ENCODE measurements at places on chromosomes 3 and 15.

DNA sequence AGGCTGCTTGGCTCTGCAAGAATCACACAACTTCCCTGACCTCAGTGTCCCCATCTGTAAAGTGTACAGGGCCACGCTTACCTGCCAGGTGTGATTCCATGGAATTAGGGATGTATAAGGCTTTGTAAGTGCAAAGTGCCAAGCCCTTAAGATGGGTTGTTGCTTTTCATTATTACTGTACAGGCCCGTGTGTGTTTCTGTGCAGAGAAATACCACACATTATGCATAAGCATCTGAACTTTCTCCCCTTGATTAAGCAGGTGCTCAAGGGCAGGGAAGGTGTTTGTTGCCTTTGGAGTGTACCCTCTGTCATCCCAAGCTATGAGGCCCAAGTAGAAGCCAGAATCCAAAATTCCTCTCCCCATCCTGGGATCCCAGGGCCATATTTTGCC, 13.6 kb upstream of the HRH1 start:
- no peak for DNase-seq

- DNase-seq: no peak
Measured at GRCh38 chr15:99114511-99115299, 9.8 kb downstream of the SYNM start.

- peak; percentile 14 for DNase-seq
Measured at GRCh38 chr3:25856902-25857518, 67.1 kb downstream of the OXSM start.

GRCh38 chr15:79408041-79408440, 24.1 kb upstream of the MINAR1 start:
- peak; percentile 54 for DNase-seq

GRCh38 chr15:49895347-49896223, 223.4 kb downstream of the ATP8B4 start:
- DNase-seq: peak; percentile 55

DNA sequence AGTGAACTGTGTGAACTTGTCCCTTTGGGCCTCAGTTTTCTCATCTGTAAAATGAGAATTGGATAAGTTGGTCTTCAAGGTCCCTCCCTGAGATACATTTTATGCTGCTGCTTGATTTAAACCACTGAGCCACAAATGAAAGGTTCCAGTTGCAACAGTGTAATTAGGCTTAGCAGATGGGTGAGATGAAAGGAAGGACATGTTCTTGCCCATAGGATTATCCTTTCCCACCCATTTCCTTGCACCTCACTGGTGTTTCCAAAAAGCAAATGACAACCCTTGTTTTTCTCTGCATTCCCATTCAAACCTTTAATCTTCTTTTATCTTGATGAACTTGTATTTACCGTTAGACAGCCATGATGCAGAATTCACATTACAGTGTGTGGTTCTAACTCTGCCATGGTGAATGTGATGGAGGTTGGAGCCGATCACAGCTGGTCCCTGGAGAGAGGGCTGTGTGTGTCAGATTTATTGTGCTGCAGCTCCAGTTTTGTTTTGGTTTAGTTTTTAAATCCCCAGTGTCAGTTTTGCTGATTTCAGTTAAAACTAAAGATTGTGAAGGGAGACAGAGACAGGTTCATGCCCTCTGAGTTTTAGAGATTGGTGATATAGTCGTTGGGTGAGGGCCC, 44.0 kb downstream of the MAP2K1 start:
- no peak for DNase-seq

GRCh38 chr15:39246523-39246922, 334.4 kb upstream of the THBS1 start:
- DNase-seq: no peak

GRCh38 chr3:156264771-156265170, 144.4 kb downstream of the KCNAB1 start:
- no peak for DNase-seq

DNA sequence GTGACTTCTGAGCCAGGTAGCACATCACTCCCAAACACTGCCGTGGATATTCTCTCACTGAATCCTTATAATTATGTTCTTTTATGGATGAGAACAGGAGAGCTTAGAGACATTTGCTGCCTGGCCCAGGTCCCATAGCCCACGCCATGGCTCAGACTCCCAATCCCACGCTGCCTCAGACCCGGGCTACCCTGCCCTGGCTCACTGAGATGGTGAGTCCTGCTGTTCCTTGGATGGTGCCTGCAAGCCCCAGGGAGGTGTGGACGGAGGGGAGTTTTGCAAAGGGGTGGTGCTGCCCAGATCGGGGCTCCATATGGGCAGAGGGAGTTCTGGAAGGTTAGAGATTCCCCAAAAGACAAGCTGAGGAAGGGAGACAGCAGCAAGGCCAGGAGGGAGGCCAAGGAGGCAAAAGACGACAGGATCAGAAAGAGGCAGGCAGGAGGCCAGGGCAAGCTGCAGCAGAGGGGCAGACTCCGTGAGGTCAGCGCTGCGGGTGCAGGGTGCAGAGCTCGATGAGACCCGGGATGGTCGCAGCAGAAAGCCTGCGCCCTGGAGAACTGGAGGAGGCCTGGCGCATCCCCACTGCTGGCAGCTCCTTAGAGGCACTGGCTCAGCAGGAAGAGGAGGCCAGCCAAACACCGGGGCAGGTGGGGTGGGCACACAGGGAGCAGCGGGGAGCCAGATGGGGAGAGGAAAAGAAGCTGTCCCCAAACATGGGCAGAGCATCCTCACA, 95.7 kb upstream of the ALDH1A3 start:
- DNase-seq: no peak

DNA sequence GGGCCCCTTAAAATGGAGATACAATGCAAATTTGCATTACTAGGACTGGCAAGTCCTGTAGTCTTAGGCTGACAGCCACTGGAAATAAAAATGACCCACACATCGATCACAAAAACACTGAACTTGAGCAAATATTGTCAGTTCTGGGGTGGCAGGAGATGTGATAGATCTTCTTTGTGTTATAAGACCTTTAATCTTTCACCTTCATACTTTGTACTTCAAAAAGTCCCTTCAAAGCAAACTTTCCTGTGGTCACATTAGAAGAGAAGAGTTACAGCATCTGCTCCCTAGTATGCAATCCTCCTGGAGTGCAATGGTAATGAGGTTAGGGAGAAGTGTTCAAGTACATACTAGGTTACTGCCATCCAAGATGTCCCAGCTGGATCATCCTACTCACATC, 149.4 kb upstream of the KCNMB2 start:
- DNase-seq: no peak

- no peak for DNase-seq
Measured at GRCh38 chr3:53941950-53942349, 50.3 kb upstream of the SELENOK start.

DNA sequence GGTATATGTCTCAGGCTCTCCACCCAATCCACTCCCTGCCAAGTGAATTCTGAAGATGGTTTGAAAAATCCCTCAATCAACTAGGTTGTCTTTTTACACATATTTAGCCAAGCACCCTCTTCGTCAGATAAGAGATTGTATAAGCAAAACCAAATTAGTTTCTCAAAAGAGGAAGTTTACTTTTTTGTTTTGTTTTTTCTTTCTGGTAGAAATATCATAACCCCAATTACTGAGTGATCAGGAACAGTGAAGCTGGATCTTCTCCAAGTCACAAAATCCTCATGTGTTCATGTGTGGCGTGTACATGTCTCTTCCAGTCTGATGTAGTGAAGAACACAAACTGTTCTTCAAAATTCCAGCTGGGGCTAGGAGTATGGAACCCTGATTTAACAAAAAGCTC, 180.6 kb downstream of the FOXP1 start:
- no peak for DNase-seq

- DNase-seq: no peak
Measured at GRCh38 chr3:171458071-171458863, 1.9 kb downstream of the TNIK start.

- DNase-seq: no peak
Measured at GRCh38 chr3:52109611-52110301, 44.5 kb downstream of the POC1A start.

DNA sequence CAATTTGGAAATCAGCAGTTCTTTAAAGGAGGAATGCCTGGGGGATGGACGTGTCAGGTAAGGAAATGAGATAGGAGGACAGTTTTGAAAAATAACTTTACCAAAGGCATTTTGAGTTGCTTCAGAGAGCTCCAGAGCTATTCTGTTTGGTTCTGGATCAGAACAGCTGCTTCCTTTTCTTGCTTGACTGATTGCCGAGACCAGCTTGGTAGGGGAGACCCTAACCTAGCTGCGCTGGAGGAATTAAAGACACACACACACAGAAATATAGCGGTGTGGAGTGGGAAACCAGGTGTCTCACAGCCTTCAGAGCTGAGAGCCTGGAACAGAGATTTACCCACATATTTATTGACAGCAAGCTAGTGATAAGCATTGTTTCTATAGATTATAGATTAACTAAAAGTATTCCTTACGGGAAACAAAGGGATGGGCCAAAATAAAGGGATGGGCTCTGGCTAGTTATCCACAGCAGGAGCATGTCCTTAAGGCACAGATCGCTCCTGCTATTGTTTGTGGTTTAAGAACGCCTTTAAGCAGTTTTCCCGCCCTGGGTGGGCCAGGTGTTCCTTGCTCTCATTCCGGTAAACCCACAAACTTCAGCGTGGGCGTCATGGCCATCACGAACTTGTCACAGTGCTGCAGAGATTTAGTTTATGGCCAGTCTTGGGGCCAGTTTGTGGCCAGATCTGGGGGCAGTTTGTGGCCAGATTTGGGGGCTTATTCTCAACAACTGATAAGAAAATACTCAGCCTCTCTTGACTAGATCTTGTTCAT, 556.0 kb downstream of the ROBO1 start:
- no peak for DNase-seq

DNA sequence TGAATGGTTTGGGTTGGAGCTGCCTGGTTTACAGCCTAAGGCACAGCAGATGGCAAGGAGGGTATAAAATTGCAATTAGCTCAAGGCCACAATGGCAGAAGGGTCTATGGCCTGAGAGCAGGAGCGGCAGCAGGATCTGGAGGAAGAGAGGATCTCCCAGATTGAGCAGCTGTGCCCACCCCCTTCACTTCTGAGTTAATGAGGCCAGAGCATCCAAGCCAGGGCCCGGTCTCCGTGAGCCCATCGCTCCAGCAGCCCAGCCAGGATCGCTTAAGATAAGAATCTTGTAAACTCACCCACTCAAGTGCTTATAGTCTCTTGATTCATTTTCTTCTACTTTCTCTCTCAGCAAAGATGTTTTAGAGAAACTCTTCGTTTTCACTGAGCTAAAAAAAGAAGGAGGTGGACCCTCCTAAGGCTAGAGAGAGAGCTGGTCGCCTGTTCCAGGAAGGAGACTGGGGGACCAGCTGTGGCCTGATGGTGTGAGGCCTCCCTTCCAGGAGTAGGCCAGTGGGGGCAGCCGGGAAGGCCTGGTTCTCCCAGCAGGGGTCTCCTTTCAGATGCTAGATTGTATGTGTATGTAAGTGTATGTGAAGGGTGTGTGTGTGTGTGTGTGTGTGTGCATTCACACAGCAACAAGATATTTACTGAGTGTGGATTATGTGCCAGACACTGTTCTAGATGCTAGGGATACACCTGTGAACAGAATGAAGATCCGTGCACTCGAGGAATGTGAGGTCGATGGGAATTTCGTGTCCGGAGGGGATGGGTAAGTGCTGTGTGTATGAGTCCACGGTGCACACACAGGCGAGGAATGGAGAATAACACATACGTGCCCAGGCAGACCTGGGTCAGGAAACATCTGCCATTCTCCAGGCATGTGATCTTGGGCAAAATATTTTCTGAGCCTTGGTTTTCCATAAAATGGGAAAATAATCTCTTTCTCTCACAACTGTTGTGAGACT, 18.6 kb downstream of the MAGEF1 start:
- DNase-seq: no peak

- no peak for DNase-seq
Measured at GRCh38 chr3:109353057-109353456, 15.7 kb upstream of the DPPA4 start.

DNA sequence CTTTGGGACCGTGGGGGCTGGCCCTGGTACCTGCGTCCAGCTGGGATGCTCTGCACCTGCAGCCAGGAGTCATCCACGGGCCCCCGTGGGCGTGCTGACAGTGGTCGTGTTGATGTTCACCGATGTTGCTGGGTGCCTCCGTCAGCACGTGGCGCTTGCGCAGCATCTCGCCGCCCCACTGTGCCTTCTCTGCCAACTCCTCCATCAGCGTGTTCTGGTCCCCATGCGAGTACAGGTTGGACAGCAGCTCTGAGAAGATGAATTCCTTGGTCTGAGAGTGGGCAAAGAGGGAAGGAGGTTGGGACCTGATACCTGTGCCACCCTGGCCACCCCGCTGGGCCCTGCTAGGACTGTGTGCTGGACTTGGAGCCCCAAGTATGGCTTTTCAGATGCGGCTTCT, 61.4 kb downstream of the ADAMTS7 start:
- DNase-seq: no peak

- DNase-seq: no peak
Measured at GRCh38 chr3:100756441-100756840, 47.1 kb downstream of the TFG start.

Measured in non-pigmented ciliary epithelial cell (primary cell).